ENCODE measurements at places on chromosomes 11 and 22.

DNA sequence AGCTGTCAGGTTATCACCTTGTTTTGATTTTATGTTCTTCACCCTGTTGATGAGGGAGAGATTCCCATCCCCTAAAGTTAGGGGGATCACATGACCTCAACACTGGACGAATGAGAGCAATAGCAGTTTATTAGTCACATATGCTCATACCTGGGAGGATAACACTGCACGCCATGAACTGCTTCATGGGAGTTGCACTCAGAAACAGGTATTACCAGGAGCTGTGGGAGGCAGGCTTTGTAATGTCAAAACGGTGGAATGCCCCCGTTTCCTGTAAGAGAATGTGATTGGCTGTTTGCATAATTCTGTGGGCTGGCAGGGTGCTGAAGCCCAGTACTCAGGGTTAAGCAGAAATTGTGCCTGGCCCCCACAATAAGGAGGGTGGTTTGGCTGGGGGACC lies 3.2 kb upstream of the THY1 start:
- DNase-seq = no peak

DNA sequence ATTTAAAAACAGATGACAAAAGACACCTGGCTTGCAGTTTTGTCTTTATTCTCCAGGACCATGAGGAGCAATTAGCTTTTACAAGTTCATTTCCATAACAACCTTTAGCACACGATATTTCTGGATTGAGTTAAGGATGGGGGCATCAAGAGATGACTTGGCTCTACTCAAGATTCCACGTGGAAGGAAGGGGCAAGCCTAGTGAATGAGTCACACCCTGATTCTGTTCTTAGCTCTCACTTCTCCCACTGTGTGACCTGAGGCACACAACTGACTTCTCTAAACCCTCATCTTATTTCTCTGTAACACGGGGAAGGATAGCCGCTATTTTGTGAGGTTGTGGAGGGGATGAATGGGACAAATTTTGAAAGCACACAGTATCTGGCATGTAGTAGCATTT lies 185.5 kb downstream of the KIRREL3 start:
- no peak for DNase-seq

- DNase-seq = no peak
Measured at GRCh38 chr11:43289368-43289767, 22.4 kb upstream of the API5 start.

- DNase-seq = no peak
Measured at GRCh38 chr11:14676068-14676467, 32.5 kb downstream of the PDE3B start.

GRCh38 chr22:44870021-44870420 lies 117.6 kb downstream of the ARHGAP8 start:
- peak; percentile 38 for DNase-seq

DNA sequence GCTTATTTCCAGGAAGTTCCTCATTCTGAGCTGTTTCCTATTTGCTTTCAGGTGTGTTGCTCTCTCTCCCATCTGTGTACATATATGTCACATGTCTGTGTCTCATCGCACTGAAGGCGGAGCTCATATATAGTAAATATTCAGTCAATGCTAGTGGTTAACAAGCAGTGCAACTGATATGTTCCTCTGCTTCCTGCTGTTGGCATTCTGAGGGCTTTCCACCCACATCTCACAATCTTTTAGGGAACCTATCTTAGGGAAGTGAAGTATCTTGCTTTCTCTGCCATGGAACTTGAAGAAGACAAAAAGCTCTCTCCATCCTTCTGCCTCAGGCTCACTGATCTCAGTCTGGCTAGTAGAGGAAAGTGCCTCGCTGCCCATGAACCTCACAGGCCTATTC lies 139.8 kb downstream of the TTC17 start:
- no peak for DNase-seq
